ENCODE measurements at places on chromosomes 3 and 15.

GRCh38 chr3:185825639-185826481, 1.0 kb upstream of the IGF2BP2 start:
- DNase-seq = peak; percentile 86

DNA sequence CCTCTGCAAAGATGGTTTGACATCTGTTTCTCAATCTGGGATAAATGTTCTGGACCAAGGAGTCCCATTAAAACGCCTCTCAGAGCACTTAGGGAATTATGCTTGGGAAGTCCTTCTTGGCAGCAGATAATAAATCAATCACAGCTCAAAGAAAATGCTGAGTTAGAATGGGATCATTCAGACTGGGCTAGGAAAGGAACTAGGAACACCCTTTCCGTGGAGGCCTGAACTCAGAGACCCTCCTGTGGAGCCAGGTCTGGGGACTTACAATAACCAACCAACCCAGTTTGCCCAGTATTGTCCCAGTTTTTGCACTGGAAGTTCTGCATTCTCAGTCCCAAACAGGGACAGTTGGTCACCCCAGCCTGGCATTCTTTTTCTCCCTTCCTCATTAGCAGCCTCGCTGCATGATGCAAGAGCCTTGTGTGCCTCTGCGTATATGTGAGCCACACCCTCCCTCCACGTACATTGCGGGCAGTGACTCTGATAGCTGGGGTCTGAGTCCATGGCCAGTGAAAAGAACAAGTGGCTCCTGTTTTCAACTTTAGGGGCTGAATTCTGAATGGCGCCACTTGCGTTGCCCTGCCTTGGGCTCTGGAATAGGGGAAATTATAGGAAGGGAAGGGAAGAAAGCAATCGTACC, 88.7 kb downstream of the SEMA5B start:
- no peak for DNase-seq

DNA sequence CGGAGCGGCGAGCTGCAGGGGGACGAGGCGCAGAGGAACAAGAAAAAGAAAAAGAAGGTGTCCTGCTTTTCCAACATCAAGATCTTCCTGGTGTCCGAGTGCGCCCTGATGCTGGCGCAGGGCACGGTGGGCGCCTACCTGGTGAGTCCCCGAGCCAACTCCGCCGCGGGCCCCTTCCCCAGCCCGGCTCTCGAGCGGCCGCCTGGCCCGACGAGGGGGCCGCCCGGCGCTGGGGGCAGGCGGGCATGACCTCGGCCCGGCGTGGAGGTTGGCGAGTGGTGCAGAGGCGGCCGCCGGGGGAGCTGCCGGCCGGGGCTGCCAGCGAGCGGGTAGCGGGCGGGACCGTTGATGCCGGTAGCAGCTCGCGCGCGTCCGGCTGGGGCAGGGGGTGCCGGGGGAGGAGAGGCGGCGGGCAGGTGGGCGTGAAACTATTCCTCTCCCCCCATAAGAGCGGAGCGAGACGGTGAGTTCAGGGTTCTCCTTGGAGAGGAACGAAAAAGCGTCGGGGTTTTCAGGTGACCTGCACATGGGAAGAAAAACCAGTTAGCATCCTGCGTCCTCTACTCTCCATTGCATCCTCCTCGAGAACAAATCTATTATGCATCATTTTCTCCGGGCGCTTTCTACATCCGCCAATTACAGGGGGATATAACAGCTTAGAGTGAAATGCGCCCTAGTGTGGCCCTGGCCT, 585 bp downstream of the SLCO3A1 start:
- peak; percentile 60 for DNase-seq

DNA sequence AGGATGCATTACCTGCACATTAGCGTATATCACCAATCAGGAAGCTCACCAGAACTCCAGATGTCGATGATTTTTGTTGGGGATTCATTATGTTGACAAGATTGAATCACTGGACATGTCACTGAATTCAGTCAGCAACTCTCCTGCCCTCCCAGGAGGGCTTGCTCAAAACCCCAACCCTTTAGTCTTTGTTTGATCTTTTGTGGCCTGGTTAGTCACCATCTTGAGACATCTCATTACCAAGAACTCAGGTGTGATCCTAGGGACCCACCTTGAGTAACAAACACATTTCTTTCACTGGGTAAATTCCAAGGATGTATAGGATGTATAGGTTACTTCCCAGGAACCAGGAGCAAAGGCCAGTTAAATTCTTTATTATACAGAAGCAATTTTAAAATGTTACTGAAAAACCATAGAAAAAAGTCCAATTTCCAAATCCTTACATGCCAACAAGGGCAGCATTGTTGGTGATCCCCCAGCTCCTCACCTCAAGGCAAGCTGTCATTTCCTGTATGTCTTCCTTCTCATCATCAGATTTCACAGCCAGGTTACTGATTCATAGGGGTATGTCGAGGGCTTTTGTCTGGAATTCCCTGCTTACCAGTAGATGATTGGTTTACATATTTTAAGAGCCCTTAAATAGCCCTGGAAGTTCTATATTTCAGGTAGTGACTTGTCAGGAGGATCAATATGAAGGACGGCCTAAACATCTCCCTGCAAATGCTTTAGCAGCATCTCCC, 11.7 kb downstream of the SNRPN start:
- DNase-seq = no peak

DNA sequence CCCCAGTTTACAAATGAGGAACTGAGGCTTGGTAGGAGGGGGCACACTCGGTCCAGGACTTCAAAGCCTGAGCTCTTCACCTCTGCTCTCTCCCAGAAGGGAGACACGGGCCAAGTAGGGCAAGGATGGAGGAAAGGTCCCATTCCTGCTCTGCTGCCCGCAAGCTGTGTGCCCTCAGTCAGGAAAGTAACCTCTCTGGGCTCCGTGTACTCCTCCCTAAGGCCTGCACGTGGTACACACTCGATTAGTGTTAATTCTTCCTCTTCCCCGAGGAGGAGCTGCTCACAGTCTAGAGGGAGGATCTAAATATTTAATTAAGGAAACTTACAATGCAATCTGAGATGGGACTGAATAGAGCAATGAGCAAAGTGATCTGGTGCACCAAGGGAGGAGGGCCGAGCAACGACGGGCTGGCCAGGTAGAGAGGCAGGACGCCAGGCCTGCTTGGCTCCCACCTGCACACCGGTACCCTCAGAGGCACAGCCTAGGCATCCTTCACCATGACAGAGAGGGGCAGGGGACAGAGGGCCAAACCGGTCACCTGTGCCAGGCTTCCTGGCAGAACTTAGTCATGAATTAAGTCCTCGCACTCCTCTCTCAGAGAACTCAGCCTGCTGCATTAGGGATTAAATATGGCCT, 47.2 kb upstream of the IQSEC1 start:
- no peak for DNase-seq

DNA sequence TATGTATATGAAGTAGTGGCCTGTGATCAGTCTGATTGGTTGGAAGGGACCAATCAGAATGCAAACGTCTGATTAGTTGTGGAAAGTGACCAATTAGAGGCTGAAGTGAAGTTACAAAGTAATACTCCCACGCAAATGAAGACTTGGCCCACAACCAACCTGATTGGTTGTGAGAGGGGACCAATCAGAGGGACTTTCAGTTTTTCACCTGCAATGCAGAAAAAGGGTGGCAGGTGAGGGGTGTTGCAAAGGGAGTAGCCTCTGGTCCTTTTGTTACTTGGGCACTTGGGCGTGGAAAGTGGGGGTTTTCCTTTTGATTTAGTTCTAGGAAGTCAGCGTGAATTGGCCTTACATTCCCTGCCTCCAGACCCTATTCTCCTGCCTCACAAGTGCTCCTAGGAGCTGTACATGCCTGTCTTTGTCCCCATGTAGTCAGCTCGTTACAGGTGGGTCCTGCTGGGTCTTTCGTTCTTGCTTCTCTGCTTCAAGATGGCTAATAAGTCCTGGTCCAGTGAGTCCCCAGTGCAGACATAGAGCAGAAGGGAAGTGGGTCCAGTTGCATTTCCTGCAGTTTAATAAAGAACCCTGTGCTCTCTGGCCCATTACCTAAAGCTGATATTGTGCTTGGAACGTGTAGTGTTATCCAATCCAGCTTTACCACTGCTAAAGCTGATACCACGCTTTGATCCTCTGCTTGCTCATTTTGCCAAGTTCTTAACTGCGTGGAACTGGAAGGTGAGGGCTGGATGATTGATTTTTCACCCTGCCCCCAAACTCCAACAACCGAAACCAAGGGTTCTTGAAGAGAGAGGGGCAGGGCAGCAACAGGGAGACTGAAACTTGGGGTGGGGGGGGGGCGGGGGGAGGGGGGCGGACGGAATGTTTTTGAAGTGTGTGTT, 46.0 kb upstream of the CD47 start:
- DNase-seq = no peak

DNA sequence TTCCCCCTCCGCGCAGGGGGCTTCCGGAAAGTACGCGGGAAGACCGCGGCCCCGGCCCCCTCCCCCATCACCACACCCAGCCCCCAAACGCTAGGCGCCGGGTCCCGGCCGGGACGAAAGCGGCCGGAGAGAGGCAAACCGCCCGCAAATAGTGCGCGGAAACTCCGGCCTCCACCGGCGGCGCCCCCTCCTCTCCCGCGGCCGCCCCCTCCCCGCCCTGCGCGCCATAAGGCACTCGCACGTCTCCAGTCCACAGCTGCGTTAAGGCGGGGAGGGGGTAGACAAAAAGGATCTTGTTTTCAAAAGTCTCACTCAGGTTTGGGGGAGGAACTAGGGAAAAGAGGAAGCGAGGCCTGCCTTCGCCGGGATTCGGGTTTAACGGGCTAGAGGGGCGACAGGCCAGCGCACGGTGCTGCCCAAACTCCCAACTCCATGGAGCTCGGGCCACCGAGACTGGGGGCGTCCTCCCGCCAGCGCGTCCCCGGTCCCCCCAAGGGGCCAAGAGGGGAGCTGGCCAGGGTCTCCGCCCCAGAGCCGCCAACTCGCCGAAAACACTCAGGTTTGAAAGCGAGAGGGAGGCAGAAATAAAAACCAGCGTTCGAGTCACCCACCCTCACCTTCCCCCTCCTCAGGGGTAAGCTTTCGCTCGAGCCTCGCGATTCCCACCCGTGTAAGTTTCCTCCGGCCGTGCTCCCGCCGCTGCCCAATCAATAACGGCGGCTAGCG, 1.8 kb downstream of the ANP32A start:
- peak; percentile 49 for DNase-seq

Measured in iPS-NIHi11 (cell line).